ENCODE measurements at places on chromosomes 13 and 19.

GRCh38 chr19:926589-927350 lies 935 bp downstream of the ARID3A start:
- no peak for DNase-seq

DNA sequence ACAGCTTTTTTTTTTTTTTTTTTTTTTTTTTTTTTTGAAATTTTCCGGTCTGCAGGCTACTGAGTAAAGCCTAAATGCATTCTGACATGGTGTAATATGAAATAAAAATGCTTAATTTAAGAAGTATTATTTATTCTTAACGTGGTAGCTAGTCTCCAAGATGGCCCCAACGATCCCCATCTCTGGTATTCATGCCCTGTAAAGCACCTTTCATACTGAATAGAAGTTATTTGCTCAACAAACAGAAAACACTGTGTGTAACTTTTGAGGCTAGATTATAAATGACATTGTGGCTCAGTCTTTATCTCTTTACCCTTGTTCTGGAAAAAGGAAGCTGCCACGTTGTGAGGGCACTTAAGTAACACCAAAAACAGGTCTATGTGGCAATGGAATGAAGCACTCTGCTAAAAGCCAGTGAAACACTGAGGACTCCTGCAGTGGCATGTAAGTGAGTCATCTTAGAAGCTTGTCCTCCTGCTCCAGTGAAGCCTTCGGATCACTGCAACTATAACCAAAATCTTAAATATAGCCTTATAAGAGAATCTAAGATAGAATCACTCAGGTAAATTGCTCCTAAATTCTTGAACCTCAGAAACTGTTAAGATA lies 128.7 kb downstream of the UGGT2 start:
- DNase-seq, result no peak

DNA sequence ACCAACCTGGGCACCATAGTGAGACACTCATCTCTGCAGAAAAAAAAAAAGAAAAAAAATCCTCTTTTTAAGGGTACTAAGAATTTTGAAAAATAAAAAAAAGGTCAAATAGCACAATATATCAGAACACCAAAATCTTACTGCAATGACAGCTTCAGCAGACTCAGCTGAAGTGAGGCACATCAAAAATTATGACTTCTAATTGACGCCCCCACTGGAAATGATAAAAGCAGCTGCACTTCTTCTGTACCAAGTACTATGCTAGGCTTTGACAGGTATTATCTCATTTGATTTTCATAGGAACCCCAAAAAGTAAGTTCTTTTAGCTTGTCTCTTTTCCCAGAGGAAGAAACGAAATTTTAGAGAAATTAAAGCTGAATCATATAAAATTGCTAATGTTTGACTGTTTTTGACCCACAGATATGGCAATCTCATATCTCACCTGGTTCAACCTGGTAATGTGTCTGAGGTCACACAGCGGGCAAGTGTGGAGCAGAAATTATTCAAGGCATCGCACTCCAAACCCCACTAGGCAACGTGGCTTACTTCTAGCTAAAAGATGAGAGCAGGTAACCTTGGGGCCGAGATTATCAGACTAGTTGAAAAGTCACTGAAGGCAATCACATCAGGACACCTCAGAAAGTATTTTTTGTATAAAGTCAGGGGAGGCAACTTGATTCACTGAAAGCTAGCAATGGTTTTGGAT lies 78.1 kb downstream of the TNFSF11 start:
- DNase-seq, result no peak

- DNase-seq, result no peak
Measured at GRCh38 chr13:73054712-73055111, 4.1 kb upstream of the KLF5 start.

DNA sequence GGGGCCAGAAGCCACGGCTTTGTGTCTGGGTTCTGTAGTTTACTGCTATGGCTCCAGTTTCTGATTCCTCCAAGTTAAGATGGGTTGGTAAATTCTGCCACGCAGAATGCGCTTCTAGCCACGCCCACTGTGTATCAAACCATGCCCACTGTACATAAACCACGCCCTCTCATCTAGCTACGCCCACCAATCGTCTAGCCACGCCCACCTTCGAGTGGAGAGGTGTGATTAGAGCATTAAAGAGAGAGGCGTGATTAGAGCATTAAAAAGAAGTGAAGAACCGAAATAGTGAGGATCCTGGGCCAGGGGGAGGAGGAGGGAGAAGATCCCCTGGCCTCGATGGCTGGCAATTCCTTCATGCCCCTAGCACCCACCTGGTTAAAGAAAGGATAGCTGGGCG lies 43.7 kb upstream of the ADGRE5 start:
- no peak for DNase-seq

DNA sequence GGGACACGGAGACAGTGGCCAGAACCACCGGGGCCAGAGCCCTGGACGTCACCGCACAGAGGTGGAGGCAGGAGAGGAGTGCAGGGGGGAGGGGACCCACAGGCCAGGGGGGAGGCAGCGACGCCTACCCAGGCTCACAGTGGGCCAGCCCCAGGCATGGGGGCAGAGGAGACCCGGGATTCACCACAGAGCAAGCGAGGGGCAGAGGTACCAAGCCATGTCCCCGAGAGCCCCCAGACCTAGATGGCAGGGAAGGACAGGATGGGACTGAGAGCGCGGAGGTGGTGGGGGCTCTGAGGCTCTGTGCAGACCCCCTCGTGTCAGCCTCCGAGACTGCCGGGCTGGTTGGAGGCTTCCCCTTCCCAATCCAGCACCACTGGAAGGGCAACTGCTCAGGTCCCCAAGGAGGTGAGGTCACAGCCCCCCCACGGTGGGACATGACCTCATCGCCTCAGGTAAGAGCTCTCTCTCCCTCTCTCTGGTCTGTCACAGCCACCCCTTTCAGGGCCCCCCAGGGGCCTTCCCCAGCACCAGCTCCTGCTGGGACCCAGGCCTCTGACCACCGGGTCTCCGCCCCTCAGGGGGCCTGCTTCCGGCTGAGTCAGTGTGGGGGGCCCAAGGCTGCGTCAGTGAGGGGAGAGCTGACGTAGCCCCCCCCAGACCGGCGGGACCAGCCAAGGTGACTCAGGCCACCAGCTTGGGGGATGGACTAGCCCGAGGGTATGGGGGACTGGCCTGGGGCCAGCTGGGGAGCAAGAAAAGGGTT lies 2.2 kb upstream of the IL11 start:
- DNase-seq, result no peak

- no peak for DNase-seq
Measured at GRCh38 chr13:32989942-32990341, 26.3 kb upstream of the KL start.

- no peak for DNase-seq
Measured at GRCh38 chr13:33838647-33839046, 20.7 kb downstream of the RFC3 start.

DNA sequence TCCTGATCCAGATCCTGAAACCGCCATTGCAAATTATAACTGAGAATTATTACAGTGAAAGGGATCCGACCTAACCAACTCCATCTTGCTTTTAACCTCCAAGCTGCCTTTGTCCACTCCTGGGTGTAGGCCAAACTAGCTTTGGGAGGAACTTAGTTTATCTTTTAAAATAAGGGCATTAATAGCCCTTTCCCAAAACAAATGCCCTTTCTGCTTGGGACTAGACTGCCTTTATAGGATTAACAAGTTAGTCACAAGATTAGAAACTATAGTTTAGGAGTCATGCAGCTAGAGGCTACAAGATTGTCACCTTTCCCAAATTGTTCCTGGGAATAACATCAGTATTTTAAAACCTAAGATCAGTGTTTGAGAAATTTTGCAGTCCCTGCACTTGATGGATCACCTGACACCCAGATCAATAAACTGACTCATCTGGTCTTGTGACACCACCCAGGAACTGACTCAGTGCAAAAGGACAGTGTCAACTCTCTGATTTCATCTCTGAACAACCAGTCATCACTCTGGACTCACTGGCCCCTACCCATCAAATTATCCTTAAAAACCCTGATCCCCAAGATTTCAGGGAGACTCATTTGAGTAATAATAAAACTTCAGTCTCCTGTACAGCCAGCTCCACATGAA lies 4.1 kb upstream of the ZNF841 start:
- DNase-seq, result no peak

DNA sequence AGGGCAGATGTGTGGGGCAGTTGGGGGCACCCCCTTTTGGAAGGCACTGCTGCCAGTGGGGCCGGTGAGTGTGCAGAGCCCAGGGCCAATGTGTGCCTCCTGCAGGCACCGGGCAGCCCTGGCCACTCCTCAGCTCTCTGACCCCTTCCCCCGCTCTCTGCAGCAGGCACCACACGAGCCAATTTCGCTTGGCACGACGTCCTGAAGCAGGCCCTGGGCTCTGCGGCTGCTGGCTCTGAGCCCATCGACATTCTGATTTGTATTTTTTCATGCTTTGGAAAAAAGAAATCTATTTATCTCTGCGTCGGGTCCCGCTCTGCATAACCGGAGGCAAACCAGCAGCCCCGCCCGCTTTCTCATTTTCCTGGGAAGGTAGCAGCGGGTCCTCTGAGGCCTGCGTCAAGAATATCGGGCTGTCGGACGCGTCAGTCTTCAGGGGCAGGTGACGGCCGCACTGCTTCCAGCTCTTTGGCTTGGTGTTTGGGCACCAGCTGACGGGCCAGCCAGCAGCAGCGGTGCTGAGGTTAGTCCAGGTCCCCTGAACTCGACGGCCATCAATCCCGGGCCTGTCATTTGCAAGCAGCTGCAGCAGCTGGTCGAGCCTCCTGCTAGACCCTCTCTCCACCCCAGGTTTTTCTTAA lies 134.3 kb downstream of the KDM4B start:
- no peak for DNase-seq

- DNase-seq, result no peak
Measured at GRCh38 chr19:51179256-51179655, 37.2 kb downstream of the SIGLEC7 start.

- DNase-seq, result no peak
Measured at GRCh38 chr13:77062097-77062496, 35.1 kb upstream of the FBXL3 start.

DNA sequence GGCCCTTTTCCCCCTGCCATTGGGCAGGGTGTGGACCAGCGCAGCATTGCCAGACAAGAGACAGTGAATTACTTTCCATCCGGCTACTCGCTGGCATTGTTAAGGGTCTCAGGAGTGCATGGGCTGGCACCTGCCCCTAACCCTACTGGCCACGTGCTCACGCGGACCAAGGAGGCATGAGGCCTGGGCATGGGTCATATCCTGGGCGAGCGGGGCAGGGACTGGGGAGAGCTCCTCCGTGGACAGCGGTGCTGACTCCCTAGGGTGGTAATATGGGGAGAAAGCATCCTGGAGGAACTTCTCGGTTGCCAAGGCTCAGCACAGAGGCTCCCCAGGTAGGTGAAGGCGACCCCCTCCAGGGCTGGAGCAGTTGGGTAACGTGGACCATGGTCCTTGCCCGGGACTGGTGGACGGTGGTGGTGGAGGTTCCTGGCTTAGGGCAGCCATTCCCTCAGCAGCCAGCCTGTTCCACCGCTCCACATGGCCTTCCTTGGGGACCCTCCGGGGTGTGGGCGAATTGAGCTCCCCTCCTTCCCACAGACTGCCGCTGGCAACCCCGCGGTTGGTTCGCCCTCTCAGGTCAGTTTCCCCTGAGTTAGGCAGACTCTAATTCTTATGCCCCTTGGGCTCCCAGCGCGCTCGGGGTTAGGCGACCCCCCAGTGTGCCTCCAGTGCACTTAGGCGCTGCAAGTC lies 465.1 kb downstream of the SLITRK5 start:
- DNase-seq, result no peak

GRCh38 chr19:31596751-31597150 lies 247.5 kb upstream of the TSHZ3 start:
- DNase-seq, result no peak

GRCh38 chr13:71625694-71626093 lies 241.3 kb downstream of the DACH1 start:
- no peak for DNase-seq

DNA sequence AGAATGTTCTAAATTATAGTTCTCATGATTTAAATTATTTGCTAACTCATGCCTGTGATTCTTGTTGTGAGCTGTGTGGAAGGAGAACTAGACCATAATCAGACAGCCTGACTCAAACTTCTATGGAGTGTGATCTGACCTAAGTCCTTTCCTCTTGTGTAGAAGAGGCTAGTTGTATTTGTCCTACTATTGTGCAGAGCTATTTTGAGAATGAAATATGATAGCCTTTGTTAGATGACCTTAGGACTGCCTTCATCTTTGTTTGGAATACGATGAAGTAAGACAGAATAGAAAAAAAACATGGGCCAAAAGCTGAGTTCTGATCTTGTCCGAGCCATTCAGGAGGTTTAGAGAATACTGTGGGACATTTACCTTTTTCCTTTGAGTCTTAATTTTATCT lies 119.4 kb downstream of the STOML3 start:
- no peak for DNase-seq

DNA sequence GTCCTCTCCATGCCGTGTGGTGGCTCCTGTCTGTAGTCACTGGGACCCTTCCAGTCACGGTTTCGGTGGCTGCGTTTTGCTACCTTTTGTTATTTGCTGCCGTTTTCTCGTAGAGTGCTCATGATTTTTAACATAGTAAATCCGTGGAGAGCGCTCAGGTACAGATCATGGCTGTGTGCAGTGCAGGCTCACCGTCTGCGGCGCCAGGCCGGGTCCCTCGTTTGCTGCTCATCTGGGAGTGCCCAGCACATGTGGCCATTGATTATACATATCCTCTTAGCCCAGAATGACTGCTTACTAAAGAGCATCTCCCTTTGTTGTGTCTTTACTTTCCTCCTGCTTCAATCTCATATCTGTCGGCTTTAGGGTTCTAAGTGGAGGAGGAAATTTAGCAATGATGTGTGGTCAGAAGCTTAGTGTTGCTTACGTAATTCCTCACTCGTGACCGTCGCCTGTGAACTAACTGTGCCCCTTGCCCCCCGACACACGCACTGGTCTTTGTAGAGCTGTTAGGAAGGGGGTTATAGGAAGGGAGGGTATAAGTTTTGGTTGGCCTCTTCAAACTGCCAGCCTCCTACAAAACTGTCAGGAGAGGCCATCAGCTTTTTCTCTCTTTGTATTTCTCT lies 31.8 kb downstream of the TFDP1 start:
- DNase-seq, result no peak

DNA sequence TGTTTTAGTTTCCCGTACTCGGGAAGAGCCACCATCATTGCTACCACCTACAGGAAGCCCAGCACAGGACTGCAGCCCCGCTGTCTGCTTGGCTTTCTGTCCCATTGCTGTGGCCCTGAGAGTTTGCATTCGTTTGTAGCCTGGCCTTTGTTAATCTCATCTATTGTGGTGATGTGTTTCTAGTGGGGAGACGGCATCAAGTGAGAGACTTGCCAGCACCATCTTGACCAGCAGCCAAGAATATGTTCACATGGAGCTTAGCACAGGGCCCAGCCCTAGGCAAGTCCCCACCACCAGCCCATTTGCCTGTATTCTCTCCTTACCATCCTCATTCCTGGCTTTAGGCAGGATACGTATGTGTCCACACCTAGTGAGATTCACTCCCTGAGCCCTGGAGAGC lies 17.3 kb upstream of the OVOL3 start:
- DNase-seq, result no peak
